ENCODE measurements at places on chromosomes 1 and 21.

DNA sequence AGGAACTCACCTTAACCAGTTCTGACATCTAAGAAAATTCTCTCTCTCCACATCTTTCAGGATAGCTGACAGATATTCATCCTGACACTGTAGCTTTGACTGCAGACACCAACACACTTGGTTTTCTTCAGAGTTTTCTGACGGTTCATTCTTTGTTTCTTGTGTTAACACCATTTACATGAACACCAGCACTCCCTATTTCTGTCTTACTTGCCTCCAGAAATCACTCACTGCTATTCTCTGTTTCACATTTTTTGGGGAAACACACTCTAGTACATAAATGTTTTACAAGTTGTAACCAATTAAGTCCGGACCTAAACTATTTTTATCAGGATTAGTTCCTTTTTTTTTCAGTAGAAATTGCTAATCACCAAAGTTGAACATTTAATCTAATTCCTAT lies 15.4 kb downstream of the FLVCR1 start:
- no peak for DNase-seq

GRCh38 chr1:94001397-94002045 lies 92.3 kb upstream of the GCLM start:
- DNase-seq: no peak

DNA sequence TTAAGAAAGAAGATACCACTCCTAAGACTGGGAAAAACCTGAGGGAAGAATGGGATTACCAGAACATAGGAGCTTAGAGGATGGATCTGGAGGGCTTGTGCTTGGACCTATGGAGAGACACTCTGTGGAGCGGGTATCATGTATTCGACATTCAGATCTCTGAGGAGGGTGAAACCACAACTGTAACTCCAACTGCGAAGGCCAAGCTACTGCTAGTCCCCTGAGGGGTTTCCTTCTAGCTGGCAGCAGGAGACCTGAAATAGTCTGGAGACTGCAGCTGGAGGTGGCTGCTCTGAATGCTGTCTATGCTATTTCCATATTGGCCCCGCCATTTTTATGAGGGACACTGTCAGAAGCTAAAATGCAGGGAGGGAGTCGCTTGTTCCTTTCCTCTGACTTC lies 462.3 kb downstream of the PTPRC start:
- no peak for DNase-seq

DNA sequence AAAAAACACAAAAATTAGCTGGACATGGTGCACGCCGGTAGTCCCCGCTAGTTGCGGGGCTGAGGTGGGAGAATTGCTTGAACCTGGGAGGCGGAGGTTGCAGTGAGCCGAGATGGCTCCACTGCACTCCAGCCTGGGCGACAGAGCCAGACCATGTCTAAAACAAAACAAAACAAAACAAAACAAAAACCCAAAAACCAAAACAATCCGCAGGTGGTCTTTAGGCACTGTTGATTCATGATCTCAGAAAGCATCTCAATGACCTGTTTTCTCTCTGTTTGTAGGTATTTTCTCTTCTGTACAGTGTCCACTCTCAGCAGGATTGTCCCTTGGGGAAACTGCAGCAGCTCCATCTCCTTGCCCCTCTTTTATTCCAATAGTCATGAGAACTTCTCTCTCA lies 74.9 kb upstream of the ADGRL2 start:
- DNase-seq: no peak

DNA sequence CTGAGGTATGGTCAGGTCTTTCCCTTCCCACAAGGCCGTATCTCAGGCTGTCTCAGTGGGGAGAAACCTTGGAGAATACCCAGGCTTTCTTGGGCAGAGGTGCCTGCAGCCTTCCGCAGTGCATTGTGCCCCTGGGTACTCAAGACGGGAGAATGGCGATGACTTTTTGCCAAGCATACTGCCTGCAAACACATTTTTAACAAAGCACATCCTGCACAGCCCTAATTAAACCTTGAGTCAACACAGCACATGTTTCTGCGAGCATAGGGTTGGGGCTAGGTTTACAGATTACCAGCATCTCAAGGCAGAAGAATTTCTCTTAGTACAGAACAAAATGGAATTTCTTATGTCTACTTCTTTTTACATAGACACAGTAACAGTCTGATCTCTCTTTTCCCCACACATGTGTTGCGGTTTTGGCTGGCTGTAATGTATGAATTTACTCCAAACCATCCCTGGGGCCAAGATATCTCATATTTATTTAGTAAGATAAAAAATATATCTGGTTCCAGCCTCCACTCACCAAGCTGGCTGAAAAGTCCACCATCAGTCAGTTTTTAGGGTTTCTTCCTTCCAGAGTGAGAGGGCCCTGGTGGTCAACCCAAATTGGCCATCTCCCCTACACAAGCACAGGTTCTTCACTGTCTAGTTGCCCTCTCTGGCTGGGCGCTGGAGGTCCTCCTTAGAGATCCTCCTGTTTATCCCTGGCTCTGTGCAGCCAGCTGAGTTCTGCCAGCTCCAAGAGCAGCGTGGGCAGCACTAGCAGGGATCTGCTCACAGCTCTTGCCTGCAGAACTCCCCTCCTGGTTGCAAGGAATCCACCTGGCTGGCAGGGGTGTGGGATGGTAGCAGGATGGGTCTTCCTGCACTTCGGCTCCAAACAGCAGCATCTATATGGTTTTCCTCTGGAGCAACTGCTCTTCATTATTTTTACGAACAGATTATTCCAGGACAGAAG lies 2.6 kb downstream of the FAAH start:
- no peak for DNase-seq

DNA sequence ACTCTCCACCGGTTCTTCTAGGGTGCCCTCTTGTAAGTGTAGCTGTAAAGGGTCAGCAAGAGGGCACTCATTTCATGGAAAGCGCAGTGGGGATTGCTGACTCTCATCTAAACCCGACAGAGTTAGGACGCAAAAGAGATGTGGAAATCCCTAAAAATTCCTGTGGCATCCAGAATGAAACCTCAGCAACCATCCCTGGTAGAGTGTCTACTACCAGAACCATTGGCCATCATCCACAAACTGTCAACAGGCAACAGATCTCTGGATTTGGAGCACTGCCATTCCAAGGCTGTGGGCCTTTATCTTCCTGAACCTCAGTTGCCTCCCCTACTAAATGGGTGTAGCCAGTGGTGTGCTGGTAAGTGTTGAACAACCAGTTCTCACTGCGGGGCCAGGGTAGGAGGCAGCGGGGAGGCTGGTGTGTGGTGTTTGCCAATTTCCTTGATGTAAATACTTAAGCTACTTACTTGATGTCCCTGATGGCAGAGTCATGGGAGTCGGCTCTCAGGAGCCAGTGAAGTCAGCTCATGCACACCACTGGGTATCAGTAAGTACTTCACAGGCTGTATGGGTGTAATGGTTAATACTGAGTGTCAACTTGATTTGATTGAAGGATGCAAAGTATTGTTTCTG lies 195.8 kb downstream of the KAZN start:
- DNase-seq: no peak
